ENCODE measurements at places on chromosomes 3 and 15. TPM values are rescaled to one million over a fixed set of nuclear protein-coding genes. Genes with fewer than 3 reads are reported as not detected.

The CD200 gene
- total RNA-seq: 0.92 TPM

DNA sequence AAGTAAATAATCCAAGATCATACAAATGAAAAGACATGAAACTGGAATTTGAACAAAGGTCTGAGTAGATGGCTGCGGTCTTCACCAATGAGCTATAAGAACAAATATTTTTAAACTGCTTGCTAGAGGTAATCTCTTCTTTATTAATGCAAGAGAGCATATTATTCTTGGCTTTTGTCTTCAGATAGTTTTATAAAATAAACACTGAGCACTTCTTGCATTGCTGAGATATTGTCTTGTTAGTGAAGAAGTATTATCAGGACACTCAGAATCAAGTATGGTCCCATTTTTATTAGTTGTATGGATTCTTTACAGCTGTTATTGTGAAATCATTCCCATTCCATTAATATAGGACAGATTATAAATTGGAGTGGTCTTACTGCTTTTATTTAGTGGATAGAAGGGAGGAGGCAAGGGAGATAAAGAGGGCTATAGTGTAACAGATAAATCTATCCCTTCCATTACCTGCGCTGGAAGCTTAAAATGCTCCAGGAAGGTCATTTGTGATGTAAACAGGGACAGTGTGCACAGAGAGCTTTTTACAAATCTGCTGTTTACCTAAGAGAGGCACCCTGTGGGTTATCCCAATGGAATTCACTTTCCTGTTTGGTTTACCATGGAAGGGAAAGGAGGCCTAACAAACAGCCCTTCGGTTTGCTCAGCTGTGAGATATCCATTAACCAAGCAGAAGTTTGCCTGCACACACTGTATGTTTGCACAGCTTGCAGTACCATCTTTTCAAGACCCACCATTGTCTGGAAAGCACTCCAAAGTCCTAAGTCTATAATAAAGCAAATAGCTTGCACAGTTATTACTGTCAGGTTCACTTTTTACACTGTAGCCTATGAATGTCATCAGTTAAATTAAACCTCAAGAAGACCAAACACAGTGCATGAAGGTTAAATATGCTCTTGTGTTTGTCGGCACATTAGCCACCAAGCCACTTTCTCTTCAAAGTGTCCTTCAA lies 347.7 kb upstream of the TGFBR2 start:
- DNase-seq: no peak

DNA sequence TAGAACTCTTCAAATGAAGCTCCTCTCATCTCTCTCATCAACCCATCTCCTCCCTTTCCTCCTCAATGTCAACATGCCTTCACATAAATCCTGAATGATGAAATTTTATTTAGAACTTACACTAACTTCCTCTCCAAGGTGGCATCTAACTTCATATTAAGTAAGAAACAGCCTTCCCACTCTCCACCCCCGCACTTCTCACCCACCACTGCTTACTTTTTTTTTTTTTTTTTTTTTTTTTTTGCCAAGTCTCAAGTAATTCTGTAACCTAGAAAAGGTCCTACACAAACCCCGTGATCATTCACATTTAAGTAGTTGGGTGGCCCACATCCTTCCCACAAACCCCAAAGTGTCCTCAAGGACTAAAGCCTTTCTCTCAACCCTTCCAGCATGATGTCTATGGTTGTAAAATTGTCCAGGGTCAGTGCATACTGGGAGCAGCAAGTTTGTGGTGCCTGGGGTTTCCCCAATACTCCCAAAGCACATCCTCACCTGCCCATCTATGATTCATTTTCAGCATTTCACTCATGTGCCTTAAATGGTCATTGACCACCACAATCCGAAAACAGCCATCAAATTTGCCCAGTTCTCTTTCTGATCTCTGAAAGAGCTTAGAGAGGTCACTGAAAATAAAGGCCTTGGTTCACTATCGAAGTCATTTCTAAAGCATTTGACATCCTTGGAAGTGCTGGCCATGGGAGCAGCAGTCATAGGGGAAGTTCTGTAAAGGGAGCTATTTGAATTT lies 47.2 kb downstream of the CD86 start:
- DNase-seq: no peak

DNA sequence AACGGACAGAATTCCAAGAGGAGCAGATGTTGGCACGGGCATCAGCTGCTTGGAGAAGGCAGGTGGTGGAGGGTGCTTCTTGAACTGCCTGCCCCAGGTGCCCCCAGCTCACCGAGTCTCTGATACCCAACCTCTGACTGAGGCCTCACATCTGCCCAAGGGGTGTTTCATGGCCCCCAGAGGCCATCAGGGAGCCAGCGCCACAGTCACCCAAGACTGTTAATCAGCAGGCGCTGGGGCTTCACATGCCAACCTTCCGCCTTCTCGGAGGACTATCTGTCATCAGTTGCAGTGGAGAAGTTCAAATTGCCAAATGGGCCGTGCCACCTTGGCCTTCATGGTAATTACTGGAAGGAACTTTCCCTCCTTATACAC lies 61.9 kb upstream of the SLC6A1 start:
- no peak for DNase-seq

- no peak for DNase-seq
These were observed 115.7 kb downstream of the SERPINI1 start for GRCh38 chr3:167851171-167851570.
